Gastroesophageal sphincter (tissue), 4 donors: ENCODE measurements at places on chromosomes 13 and 19.

- no peak for ATAC-seq
Observed at GRCh38 chr13:80052286-80052685, 288.6 kb downstream of the SPRY2 start.

DNA sequence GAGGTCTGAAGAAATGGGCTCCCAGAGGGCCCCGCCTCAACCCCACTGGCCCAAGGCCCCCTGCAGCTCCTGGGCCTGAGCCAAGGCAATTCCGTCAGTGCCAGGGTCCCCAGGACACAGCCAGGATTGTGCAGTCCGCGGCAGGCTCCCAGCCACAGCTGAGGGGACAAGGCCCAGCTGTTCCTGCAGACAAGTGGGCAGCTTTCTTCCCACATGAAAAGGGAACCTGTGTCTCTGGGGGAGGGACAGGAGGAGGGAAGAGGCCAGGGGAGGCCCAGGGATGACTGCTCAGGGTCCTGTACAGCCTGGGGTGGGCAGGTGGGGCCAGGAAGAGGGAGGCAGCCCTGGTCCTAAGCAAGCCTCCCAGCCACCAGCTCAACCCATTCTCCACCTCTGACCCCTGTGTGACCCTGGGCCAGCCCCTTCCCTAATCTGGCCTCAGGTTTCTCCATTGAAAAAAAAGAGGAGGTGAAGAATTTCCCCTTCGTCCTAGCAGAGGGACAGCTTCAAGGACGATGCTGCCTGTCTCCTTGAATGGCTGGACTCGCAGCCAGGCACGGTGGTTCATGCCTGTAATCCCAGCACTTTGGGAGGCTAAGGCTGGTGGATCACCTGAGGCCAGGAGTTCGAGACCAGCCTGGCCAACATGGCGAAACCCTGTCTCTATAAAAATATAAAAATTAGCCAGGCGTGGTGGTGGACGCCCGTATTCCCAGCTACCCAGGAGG is 20.5 kb upstream of the VSTM2B start:
- peak; percentile 23 for ATAC-seq

DNA sequence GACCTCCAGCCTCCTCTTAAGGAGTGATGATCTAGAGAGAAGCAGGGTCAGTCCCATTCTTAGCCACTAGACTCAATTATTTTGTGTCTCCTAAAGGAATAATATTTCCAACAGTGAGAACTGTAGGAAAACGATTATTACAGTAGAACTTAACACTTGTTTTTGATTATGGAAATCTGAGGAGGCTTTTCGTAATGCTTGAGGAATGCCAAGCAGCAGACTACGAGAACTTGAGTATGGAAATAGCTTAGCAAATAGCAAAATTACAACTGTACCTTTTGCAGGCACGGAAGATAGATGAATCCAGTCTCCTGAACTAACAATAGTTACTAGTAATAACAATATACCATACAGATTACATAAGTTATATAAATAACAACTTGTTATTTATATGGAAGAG is 12.2 kb downstream of the BRD4 start:
- ATAC-seq = no peak

DNA sequence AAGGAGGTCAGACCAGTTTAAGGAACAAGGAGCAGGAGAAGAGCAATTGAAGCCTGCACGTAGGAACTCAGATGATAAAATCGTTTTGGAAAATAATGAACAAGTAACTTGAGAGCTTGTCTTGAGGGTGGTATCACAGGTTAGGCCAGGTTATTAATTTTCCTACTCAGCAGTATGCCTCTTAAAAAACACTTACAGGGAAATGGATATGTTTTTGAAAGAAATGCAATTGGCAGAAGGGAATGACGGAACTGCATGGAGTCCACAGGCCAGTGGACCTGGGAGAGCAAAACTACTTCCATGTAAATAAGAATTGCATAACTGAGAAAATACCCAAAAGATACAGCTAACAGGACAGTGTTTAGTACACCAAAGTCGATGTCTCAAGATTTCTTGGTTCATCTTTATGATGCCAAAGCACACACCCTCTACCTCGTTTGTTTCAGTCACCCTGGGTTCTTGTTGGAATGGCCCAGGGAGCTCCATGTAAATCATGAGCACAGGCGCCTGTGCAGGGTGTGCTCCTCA is 35.2 kb downstream of the MBNL2 start:
- no peak for ATAC-seq

- no peak for ATAC-seq
Observed at GRCh38 chr13:94917824-94918223, 205.5 kb upstream of the SOX21 start.

DNA sequence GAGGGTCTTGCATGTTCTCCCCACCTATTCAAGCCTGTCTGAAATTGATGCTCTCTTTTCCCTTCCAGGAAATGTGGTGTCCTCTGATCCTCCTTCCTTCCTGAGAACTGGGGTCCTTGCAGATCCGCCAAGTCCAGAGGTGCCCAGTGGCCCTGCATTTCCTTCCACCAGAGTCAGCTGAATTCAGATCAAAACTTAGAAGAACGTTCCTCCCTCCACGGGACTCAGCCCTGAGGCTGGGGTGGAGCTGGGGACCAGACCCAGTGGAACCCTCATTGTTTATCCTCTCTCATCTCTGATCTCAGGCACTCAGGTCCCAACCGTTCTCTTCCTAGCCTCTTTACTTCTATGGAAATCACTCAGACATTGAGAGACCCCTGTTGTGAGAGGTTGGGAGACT is 477.3 kb downstream of the TSHZ3 start:
- no peak for ATAC-seq

DNA sequence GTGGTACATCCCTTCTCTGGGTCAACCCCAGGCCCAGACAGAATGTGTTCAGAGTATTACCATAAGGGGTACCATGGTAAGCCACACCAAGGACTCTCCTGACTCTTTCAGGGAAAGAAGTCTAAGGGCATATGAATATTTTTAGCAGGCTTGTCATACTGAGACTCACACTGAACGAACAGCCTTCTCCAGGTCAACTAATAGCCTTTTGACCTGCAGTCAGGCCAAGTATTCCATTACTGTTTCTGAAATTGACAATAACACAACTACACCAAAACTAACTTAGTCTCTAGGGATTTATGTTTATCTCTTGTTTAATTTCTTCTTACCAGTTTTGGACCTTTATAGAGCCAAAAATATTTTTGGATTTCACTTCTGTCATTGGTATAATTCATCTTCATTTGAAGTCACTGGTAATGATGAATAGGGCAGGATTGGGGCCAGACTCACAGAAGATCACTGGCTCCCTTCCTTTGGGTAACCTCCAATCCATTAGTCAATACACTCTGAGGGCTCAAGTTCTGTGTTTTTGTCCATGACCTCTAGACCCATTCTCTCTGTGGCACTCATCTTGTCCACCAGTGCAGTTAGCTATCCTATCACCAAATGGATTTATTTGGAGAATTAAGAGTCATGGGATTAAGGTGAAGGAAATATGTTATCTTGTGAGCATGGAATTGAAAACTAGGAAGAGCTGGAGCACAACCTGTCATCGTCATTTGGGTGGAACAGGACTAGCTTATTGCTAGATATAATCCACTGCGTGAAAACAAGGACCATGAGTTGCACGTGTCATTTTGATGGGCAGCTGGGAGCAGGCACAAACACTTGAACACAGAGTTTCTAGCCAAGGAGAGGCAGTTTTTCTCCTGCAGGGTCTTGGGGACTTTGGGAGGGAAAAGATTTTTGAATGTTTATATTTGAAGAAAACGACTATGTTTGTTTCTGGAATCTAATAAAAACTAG is 313.3 kb downstream of the DCLK1 start:
- ATAC-seq = peak; percentile 84

DNA sequence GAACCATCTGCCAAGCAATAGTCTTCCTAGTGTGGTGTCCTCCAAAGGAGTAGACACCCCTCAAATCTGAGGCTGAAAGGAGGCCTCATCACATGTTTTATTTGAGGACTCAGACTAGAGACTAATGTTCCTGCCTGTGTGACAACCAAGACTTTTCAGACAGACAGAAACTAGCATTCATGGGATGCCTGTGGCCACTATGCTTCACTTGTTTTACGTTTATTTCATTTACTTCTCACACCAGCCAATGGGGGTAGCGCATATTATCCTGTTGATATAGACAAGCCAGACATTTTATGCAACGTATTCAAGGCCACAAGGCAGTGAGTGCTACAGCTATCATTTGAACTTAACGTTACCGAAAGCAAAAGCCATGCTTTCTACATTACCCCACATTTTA is 391.7 kb upstream of the HTR2A start:
- no peak for ATAC-seq

DNA sequence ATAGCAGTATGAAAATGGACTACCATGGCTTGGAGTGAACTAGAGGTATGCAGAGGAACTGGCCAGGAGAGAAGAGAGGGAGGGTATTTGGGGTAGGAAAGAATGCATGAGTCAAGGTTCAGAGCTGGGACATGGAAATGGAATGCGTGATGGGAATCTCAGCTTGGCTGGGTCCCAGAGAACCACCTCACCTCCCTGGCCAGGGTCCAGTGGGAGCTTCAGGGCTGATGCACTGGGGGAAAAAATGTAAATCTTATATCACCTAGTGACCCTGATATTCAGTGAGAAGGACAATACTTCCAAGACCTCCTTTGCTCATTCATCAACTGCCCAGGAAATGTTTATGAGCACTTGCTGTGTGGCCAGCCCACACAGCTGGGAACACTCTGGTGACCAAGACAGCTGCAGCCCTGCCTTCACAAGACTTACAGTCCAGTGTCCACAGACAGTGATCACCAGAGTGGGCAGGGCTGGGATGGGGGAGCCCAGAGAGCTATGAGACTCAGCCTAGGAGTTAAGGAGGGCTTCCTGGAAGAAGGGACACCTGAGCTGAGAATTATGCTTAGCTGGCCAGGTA is 12.8 kb downstream of the IGSF23 start:
- ATAC-seq = peak; percentile 75

- ATAC-seq = no peak
Observed at GRCh38 chr13:60120617-60121336, 43.0 kb downstream of the DIAPH3 start.

DNA sequence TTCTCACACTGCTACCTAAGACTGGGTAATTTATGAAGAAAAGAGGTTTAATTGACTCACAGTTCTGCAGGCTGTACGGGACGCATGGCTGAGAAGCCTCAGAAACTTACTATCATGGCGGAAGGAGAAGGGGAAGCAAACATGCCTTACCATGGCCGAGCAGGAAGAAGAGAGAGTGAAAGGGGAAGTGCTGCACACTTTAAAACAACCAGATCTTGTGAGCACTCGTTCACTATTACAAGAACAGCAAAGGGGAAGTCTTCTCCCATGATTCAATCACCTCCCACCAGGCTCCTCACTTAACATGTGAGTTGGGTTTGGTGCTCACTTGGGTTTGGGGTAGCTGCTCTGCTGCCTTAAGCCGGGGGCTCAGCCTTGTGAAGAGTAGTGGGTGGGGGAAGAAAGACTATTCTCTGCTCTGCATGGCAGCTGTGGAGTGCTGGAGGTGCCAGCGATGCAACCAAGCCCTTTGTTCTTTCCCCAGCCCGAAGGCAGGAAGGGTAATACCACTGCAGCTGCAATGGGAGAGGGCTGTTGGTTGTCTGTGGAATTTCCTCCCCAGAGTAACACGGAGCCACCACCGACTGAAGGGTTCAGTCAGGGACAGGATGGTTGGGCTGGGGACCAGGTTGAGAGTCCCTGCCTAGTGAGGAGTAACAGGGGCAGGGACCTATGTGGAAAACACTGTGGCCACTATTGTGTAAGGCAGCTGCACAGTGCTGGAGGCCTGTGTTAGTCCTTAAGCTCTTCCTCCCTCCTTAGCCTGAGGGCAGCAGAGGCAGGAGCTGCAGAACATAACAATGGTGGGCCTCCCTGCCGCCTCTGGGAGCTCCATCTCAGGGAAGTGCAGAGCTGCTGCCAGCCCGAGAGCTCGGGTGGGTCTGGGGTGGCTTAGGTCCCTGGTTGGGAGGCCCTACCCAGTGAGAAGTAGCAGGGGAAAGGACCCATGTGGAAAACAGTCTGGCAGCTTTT is 1262.5 kb downstream of the EFNB2 start:
- ATAC-seq = peak; percentile 50

DNA sequence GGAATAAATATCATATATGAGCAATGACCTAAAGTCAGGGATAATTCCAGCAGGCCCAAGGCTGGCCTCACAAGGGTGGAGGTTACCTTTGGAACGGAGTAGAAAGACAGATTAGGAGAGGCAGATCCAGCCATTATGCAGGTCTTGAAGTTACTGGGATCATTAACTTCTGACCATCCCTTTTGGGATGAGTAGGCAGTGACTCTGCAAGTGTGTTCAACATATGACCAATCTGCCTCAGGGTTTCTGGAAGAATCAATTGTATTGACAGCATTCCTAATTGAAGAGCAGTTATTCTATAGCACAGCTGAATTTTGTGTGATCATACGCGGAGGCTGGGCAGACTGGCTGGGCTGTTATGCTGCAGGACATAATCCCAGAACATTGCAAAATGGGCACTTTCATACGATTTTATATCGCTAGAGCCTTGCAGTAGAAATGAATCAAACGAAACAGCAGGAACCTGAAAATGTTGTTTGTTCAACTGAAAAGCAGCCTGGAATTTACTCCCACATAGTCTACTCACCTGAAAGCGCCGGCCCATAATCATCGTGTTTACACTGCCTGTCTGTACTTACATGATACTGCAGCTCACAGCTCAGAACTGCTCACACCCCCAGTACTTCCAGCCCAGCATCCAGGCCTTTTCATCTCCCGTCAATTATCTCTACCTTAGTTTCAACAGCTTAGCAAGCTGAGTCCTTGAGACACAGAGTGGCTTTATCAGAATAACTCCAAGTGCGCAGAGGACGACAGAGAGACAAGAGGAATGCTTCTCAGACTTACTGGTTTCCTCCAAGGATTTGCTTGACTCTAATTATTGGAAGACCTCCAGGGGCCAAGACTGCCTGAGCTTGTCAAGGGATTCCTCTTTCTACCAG is 556.1 kb downstream of the EFNB2 start:
- no peak for ATAC-seq

- ATAC-seq = peak; percentile 51
Observed at GRCh38 chr19:40523322-40524047, 53.2 kb upstream of the SHKBP1 start.
